ENCODE measurements at places on chromosomes 12 and 14.

DNA sequence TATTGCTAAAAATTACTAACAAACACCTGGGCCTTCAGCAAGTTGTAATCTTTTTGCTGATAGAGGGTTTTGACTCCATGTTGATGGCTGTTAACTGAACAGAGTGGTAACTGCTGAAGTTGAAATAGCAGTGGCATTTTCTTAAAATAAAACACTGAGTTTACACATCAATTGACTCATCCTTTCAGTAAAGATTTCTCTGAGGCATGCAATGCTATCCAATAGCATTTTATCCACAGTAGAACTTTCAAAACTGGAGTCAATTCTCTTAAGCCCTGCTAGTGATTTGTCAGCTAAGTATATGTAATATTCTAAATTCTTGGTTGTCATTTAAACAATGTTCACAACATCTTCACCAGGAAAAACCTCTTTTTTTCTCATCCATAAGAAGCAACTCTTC, 59.5 kb downstream of the CMAS start:
- DNase-seq, result no peak

DNA sequence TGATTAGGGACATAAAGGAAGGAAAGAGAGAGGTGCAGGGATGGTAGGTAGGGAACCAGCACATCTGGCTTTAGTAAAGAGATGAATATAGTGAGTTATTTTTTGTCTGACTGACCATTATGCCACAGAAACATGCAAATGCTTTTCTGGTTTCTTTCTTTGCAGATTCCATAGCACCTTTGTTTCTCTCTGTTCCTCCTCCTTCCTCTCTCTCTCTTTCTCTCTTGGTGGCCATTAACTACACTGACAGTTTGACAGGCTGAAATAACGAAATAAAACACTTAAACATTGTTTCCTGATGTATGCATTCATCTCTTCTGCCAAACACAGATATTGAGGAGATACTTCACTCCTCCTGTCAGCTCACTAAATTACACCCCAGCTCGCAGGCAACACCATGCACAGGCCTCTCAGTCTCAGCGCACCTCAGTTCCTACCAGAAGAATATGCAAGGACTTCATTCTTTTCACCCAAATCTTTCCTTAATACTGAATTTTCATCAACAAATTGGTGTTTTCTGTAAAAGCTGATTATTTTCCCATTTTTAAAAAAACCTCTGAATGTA, 406.9 kb upstream of the SOX5 start:
- no peak for DNase-seq

- DNase-seq, result no peak
These were observed 7.7 kb downstream of the ZNF605 start for GRCh38 chr12:132948146-132949066.

- DNase-seq, result no peak
These were observed 66.5 kb downstream of the ATF7IP start for GRCh38 chr12:14431975-14432374.

GRCh38 chr14:83478741-83479140, 1945.1 kb upstream of the SEL1L start:
- DNase-seq, result no peak
